ENCODE measurements at places on chromosomes 2 and 18.

- no peak for DNase-seq
These were observed 381.1 kb upstream of the ST6GAL2 start for GRCh38 chr2:107267086-107267485.

DNA sequence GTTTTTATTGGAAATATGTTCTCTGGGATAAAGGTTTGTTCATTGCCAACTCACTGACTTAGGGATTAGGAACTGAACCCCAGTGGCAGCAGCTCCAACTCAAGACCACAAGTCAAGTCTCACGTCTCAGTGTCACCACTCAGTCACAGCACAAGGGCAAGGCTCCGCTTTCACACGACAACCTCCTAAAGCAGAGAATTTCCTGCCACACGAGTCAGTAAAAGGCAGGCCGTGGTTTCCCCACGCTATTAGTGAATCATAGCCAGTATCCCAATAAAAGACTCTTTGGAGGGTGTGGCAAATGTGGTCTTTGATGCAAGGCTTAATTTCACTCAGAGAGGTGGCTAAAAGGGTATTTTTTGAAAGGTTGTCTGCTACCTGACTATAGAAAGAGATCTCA is 57.6 kb downstream of the PIEZO2 start:
- no peak for DNase-seq

DNA sequence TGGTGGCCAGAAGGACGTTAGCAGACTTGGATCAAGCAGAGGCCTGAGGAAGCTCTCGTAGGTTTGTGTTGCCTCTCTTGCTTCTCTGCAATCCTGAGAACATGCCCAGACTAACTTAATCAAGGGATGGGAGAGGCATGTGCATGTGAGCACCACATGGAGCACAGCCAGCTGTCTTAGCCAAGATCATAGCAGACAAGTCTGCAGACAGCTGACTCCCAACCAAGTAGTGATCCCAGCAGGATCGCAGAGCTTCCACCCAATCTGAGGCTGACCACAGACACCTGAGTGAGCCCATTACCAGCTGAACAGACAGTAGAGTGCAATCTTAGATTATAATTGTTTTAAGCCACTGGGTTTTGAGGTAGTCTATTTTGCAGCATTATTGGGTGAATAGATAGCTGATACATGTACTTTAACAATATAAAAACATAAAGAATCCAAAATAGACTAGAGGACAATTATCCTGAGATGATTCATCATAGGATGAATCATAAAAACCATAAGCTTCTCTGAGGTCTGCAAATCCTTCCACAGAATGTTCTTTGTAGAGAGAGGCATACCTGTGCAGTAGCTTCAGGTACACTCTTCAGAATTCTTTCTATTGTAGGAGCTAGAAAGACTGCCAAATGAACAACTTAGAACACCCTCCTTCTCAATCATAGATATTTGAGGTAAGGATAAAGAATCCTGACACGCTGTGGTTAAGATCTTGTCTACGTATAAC is 25.2 kb upstream of the FAM110C start:
- DNase-seq: no peak

- no peak for DNase-seq
These were observed 18.8 kb downstream of the NEMP2 start for GRCh38 chr2:190515687-190516086.

- no peak for DNase-seq
These were observed 43.5 kb upstream of the ITSN2 start for GRCh38 chr2:24403832-24404212.

DNA sequence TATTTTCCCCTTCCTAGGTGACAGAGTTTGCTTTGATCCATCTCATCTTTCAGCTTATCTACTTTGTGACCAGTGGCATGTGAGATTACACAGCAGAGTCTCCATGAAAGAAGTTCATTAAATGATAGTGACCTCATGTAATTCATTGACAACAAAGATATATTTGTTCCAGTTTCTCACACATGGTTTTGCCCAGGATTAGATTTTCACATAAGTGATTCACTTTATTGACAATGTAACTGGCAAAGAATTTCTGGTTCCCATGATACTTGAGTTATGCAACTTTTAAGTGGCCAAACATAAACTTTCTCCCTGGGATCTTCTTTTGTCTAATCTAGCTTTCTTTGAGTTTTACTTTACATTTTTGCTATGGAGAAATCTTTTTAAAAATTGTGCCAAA is 50.0 kb downstream of the MC4R start:
- no peak for DNase-seq

DNA sequence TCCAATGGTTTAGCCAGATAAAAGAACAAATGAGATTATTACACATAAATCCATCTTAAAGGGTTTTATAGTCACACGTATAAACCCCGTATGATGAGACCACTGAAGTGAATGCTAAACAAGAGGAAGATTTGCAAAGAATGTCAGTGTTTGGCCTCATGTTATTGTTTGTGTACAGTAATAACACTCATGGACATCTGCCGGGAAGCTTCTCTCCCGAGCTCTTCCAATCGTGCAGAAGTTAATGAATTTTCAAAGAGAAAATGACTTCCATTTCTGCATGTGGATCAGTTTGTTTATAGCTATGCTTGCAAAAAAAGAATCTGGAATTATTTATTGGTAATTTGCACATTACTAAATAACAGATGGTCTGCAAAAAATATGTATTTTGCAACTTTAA is 88.5 kb upstream of the APCDD1 start:
- no peak for DNase-seq

GRCh38 chr2:14702258-14702657 is 69.7 kb downstream of the LRATD1 start:
- no peak for DNase-seq

DNA sequence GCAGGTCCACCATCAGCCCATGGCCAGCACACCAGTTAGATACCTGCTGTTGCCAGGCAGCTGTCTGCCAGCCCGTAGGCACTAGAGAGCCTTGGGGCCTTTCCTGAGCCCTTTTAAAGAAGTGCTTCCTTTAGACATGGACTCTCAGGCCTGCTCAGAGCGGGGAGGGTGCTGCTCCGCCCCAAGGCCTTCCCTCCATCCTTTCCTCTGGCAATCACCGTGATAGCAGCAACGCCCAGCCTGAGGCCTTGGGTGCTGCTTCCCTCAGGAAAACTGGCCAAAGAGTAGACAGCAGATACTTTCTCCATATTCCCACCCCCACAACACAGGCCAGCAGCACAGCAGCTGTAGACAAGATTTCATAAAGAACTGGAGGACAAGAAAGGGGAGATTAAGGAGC is 22.3 kb upstream of the C1QL2 start:
- DNase-seq: no peak
